NCI-H1105 treated with DMSO at 0.1 percent for 48 hours (cell line): ENCODE measurements at places on chromosomes 16 and 17.
A peak's percentile ranks its signal among the peaks of the same experiment; 100 is the strongest.

DNA sequence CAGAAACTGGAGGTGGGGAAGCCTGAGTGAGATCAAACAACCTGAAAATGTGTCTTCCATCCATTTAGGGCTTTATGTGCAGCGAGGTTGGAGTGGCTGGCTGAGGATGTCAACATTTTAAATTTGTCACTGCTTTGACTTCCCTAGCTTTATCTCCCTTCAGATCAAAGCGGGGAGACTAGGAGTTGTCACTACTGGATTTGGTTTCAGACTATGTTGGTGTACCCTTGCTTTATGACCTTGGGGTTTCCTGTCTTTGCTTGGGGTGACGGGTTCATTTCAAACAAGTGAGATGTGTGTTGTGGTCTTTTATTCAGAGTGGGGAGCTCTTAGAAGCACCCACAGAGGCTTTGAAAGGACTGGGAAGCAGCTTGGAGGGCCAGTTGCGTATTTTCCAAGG is 25.6 kb downstream of the MSI2 start:
- DNase-seq = no peak

DNA sequence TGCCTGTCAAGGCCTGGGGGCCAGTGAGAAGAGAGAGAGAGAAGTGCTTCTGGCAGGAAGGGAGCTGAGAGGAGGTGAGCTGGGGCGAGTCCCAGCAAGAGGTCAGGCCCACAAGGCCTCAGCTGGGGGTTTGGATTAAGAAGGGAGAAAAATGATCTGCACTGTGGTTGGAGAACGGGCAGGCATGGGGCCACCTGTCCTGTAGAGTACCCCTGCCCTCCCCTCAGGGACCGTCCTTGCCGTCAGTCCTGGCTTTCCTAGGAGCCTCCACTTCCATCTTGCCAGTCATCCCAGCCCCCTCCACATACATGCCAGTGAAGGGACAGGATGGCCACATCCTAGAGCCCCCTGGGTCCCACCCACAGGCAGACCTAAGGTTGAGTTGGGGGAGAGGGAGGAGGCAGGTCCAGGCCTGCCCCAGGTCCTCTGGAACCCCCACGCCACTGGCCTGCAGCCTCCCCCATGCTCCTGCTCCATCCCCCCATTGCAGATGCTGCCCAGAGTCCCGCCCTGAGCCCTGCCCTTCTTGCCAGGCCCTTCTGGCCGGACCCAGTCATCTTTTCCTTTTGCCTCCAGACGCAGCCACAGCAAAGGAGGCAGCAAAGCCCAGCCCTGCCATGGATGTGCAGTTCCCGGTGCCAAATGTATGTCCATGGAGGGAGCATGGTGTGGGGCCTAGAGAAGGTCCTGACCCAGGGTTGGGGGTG is 18.9 kb downstream of the KATNB1 start:
- DNase-seq = no peak

DNA sequence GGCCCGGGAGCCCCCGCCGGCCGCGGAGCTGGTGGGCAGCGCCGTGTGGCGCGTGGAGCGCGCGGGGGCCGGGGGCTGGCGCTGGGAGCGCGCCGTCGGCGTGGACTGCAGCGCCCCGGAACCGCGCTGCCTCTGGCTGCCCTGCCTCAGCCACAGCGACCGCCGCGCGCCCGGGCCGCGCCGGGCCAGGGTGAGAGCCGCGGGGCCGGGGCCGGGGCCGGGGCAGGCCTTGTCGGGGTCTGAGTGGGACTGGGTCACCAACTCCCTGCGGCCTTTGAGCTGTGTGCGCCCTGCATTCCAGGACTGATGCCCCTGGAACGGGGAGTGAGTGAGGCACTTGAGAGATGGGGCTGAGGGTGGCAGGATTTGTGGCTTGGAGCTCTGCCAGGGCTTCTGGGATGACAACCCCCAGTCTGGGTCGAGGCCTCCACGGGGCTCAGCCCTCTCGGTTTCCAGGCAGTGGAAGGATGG is 25.7 kb downstream of the ARHGAP23 start:
- DNase-seq = peak; percentile 31

GRCh38 chr17:32634167-32634566 is 147.4 kb downstream of the CDK5R1 start:
- DNase-seq = no peak

- DNase-seq = no peak
Measured at GRCh38 chr17:36132421-36132831, 28.8 kb downstream of the CCL4 start.
